A549 treated with Mapracorat at 1 μM for 4 hours (cell line): ENCODE measurements at places on chromosomes 6 and 20. TPM values are rescaled to one million over a fixed set of nuclear protein-coding genes. Genes with fewer than 3 reads are reported as not detected.

The HLA-DRA gene
- not detected in 5 replicates for total RNA-seq

The MAP7 gene
- total RNA-seq: 18.8 to 23.9 TPM (median 21.7 TPM) in 5 replicates

The KIF25 gene
- total RNA-seq: 0.08 TPM in 1 of 5 replicates, not detected in the others

The SLC35F1 gene
- not detected in 5 replicates for total RNA-seq

The PLAGL1 gene
- total RNA-seq: 5.9 to 8.7 TPM (median 8.1 TPM) in 5 replicates

The ATAT1 gene
- 4.4 to 6.3 TPM (median 6.0 TPM) in 5 replicates for total RNA-seq

The BPI gene
- not detected in 5 replicates for total RNA-seq

The HDDC2 gene
- total RNA-seq: 90.9 to 102 TPM (median 94.5 TPM) in 5 replicates

The BHLHE23 gene
- total RNA-seq: not detected in 5 replicates

The SYCP2 gene
- 0.12 to 0.62 TPM (median 0.36 TPM) in 5 replicates for total RNA-seq

The NT5E gene
- total RNA-seq: 25.9 to 38.4 TPM (median 32.7 TPM) in 5 replicates

The SLC44A4 gene
- total RNA-seq: 0.15 TPM in 1 of 5 replicates, not detected in the others
